ENCODE measurements at places on chromosomes 2 and 18.

GRCh38 chr18:28112056-28112470, 64.9 kb downstream of the CDH2 start:
- DNase-seq = no peak

DNA sequence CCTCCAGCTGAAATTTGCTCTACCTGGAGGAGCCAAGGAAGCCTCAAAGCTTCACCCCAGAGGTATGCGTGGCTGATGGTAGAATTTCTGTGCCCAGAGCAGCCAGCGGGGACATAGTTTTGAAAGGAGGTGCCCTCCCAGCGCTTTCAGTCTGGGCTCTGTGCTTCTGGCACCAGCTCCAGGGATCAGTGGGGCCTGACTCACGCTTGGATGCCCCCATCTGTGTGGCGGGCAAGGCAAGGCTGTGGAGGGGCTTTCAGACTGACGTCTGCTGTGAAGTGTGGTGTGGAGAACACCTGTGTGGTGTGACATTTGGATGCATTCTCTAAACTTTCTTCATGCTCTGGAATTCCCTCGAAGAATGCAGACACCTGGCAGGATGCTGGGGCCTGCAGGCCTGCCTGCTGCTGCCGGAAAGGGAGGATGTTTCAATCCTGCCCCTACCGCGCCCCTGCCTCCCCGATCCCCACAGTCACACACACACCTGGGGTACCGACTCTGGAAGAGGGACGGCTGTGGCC, 84.1 kb downstream of the CTIF start:
- no peak for DNase-seq

- DNase-seq = no peak
These were observed 10.4 kb downstream of the CAVIN2 start for GRCh38 chr2:191836471-191836852.

DNA sequence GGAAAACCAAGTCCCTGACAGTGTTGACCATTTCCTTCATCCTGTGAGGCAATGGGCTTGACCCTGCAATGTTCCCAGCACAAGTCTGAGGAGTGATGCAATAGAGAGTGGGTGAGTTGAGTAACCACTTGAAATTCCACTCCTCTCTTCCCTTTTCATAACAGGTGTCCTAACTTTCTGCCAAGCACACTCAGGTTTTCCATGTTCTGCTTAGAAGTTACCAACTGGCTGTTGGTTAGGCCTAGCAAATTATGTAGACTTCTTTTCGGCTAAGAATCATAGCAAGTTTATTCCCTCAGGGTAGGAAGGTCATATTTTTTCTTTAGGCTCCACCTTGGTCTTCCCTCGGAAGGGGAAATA, 11.5 kb downstream of the GNLY start:
- DNase-seq = no peak

DNA sequence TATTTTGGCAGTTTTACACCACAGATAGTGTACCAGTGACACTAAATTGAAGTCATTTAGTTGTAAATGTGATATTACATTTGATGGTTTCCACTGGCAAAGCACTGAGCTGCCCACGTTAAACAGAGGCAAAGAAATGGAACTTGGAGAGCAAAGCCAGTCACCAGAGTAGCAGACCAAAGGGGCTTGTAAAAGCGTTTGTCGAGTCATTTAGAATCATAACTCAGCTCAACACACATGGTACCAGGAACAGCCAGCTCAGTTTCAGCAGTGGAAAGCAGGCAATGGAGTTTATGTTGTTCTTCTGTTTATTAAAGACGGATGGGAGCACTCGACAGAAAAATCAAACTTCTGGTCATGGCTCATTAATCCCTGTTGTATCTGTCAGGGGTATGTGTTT, 91.2 kb downstream of the POU3F3 start:
- DNase-seq = no peak

DNA sequence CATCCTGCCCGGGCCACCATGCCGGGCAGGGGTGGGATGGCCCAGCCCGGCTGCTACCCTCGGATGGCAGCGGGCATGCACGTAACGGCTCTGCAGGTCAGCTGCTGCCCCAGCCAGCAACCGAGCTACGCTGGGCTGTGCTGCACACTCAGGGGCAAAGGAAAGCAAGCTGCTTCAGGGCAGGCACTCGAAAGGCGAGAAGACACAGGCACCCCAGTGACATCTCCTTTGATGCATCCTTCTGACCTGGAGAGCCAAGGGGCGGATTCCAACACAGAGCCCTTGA, 8.8 kb downstream of the HDAC4 start:
- DNase-seq = no peak

- DNase-seq = no peak
These were observed 34.6 kb downstream of the RDH14 start for GRCh38 chr2:18525852-18526251.
